ENCODE measurements at places on chromosomes 11 and 22.

- no peak for DNase-seq
Observed at GRCh38 chr11:3904228-3904627, 48.8 kb downstream of the STIM1 start.

DNA sequence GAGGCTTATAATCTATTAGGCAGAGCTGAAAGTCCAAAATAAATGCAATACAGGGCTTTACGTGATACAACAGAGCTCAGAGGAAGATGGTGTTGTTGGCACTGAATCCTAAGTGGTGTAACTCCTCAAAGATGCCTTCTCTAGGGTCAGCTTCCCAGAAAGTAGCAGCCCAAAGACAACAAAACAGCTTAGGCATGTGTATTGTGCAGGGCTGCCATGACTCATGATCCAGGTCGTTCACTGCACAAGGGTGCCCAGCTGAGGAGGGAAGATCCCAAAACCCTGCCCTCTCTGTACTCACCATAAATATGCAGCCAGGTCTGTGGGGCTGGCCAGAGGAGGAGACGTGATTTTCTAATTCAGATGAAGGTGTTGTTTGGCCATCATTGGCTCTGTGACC lies 59.4 kb upstream of the NNMT start:
- no peak for DNase-seq

GRCh38 chr11:63719987-63720386 lies 38.7 kb downstream of the RTN3 start:
- DNase-seq = no peak

DNA sequence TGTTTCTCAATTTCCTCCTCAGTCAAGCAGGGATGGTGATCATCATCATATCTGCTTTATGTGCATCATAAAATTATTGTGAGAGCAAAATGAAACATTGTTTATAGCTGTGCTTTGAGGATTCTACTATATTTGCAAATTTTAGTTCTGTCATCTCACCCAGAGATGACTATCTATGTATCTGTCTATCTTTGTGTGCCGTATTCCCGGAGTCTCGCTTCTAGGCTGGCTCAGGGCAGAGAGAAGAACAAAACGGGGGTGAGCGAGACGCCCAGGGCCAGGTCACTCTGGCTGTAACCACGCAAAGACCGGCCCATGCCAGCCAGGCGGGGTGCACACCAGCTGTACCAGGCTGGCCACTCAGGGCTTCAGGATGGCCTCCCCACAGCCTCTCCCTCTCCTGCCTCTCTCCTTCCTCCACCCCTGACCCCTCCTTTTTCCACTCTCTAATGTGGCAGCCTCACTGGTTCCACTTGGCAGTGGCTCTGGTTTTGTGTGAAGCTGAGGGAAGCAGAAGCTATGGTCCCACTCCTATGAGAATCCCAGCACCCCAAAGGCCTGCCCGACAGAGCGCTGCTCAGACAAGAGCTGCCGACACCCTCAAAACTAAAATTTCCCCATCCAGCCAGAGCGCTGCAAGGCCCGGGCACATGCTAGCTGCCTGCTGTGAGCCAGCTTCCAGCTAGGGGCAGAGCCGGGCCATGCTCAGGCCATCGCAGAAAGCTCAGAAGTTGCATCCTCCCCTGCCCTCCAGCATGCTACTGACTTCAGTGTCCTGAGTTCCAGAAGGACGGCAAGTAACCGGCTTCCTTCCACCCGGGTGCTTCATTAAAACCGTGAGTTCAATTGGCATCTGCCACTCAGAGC lies 139.5 kb upstream of the TBCEL start:
- no peak for DNase-seq

GRCh38 chr11:13357232-13357631 lies 79.6 kb downstream of the BMAL1 start:
- DNase-seq = no peak

GRCh38 chr11:17521106-17521900 lies 22.9 kb downstream of the USH1C start:
- no peak for DNase-seq

DNA sequence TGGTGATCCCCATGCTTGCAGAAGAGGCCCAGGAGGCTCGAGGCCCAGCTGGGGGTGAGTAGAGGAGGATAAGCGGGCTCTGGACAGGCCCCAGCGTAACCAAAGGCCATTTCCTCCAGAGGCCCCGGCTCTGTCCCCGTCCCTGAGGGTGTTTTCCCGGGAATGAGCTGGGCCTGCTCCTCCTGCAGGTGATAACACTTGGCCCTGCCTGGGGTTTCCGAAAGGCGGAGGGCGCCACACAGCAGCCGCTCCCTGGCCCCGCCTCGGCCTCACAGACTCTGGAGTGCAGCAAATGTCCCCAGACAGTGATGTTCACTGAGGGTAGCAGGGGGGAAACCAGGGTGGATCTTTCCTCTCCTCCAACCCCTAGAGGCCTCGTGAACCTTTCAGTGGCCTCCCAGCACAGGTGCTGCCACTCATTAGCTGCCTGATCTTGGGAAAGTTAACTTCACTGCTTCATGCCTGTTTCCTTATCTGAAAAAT lies 10.5 kb upstream of the MGAT3 start:
- peak; percentile 74 for DNase-seq

DNA sequence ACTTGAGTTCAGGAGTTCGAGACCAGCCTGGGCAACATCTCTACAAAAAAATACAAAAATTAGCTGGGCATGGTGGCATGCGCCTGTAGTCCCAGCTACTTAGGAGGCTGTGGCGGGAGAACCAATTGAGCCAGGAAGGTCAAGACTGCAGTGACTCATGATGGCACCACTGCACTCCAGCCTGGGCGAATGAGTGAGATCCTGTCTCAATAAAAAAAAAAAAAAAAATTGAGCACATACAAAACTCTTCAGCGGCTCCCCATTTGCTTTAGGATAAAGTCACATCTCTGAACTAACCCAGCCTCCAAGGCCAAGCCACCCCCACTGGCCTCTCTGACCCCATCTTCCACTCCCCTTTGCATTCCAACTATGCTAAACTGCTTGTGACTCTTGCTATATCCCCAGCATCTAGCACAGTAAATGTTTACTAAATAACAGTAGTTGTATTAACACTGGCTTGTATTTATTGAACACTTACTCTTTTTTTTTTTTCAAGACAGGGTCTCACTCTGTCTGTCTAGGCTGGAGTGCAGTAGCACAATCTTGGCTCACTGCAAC lies 28.9 kb downstream of the CREB3L1 start:
- DNase-seq = no peak

- DNase-seq = no peak
Observed at GRCh38 chr11:57425565-57426438, 1.1 kb downstream of the SLC43A3 start.

DNA sequence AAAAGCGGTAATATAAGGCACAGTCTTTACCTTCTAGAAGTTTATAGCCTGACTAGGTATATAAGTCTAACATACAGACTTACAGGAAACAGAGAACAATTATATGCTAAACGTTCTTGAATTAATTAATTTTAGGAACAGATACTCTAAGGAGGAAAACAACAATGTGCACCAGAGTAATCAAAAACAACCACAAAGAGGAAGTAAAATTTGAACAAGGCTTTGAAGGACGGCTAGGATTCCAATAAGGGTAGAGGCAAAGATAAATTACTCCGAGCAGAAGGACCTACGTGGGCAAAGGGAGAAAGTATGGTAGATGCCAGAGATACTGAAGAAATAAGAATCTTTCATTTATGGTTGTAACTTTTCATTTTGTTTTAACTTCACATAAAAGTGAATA lies 54.4 kb downstream of the ENTHD1 start:
- DNase-seq = peak; percentile 4

DNA sequence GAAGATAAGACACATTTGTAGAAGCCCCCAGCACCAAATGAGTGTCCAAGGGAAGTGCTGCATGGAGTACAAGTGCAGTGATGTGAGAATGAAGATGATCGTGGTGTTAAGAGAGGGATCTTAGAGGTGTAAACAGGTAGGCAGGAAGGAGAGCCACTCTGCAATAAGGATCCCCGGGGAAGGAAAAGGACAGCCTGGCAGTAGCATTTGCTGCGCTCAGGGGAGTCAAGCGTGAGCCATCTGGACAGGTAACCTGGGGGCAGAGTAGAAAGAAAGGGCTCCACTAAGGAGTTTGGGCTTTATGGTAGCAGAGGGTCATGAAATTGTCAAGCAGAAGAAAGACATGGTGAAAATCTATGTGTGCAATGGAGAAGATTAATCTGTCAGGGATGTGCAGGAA lies 587.2 kb downstream of the BUD13 start:
- no peak for DNase-seq

DNA sequence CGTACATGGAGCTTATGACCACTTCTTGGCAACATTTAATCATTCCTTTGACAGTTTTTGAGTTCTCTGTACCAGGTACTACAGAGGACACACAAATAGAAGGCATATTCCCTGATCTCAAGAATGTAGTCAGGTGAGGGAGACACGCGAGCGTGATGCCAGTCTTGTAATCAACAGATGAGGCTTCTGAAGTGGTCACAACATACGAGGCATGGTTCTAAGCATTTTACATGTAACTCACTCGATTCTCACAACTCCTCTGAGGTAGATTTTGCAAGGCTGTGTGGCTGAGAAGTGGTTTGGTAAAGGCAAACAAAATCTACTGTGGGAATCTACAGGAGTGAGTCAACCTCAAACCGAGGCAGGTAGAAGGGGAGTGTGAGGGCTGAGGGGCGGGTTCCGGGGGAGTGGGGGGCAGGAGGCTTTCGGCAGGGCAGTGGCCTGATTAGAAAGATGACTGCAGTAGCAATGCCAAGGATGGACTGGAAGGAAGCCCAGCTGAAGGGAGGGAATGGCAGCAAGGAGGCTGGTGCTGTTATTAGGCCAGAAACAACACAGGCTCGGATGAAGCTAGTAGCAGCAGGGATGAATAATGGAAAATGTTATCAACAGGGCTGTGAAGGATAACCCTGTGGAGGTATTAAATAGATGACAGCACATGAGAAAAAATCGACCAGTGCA lies 63.8 kb downstream of the ST14 start:
- DNase-seq = no peak

GRCh38 chr22:23059284-23059948 lies 10.9 kb upstream of the GNAZ start:
- DNase-seq = no peak

GRCh38 chr22:48104766-48105165 lies 1342.3 kb downstream of the TBC1D22A start:
- no peak for DNase-seq

DNA sequence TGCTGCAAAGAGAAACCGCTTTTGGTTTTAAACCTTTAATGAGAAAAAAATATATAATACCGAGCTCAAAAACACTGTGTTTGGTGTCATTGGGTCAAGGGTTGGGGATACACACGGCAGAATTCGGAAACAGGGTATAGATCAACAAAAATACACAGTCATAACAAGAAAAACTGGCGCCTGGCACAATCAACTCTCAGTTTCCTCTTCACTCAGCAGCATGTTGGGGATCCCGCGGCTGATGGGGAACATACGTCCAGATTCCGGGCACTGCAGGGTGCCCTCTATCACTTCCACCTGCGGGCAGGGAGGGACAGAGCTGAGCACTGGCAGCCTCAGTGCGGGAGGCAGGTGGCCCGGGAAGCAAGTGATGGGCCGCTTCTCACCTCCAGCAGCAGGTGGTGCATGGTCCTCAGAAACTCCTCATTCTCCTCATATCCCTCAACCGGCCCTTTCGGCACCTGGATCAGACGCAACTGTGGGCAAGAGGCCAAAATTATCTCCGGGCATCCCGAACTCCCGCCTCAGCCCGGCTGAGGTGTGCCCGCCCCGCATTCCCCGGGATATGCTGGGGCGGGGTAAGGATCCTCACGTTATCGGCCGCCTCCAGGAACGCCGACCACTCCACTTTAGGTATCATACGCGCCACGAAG lies 561 bp downstream of the TRMT112 start:
- DNase-seq = no peak

DNA sequence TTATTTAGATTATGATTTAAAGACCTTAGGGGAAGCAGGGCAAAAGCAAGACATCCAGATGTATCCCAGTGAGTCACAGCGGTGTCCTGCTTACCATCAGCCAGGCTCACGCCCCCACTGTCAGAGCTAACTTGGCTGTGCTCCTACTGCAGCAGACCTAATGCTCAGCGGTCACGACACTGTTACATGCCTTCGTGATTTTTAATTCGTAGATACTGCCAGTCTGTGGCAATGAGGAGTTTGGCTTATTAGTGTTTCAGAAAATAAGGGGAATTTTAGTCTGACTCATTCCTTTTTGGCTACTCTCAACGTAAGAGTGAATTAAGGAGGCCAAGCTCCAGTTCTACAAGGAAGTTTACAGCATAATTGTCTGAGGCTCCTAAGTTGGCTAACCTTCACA lies 22.7 kb downstream of the EFCAB6 start:
- DNase-seq = no peak

DNA sequence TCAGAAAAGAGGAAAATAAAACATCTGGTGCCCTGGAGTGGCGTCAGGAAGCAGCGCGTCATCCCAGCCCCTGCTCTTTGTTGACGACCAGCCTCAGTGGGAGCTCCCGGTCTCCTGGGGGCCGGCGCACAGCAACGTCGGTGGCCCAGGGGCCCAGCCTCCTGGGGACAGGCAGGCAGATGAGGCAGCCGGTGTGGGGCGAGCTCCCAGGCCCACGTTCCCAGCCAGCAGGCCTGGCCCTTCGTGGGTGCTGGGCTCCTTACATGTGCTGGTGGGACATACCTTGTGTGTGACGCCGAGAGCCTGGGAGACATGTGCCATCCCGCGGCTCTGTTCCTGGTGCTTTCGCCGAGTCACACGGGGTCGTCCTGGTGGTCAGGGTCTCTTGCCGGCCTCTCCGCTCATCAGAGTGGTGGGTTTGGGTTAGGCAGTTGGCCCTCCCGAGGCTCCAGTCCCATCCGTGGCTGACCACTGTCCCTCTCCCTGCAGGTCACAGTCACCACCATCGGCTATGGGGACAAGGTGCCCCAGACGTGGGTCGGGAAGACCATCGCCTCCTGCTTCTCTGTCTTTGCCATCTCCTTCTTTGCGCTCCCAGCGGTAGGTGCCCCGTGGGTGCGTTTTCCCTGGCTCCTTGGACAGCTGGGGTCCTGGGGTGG lies 116.7 kb downstream of the KCNQ1OT1 start:
- DNase-seq = no peak

- DNase-seq = no peak
Observed at GRCh38 chr11:92711926-92712325, 257.5 kb upstream of the MTNR1B start.

- DNase-seq = no peak
Observed at GRCh38 chr22:17938484-17938924, 85.9 kb downstream of the MICAL3 start.

- no peak for DNase-seq
Observed at GRCh38 chr11:45093761-45094455, 52.5 kb upstream of the PRDM11 start.

- DNase-seq = no peak
Observed at GRCh38 chr11:70796648-70797227, 398.4 kb downstream of the CTTN start.

DNA sequence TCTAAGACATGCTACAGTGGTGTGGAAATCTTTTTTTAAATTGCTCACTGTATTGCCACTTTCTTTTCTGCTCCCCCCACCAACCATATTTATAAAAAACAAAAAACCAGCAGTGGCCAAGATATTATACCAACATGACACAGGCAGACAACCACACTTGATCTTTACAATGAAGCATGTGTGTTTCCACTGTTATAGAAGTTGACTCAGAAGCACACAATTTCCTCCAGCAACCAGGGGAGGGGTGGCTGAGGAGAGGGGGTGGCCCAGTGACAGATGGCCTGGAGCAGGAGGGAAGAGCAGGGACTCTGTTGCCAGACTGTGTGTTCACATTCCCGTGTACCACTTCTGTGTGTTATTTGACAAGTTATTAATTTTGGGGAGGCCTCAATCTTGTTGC lies 14.8 kb downstream of the CD59 start:
- no peak for DNase-seq

GRCh38 chr11:69159150-69159852 lies 3.6 kb downstream of the SMIM38 start:
- DNase-seq = no peak

GRCh38 chr11:58506935-58507334 lies 970 bp downstream of the OR5B21 start:
- DNase-seq = no peak
